ENCODE measurements at places on chromosomes 3 and 15.

DNA sequence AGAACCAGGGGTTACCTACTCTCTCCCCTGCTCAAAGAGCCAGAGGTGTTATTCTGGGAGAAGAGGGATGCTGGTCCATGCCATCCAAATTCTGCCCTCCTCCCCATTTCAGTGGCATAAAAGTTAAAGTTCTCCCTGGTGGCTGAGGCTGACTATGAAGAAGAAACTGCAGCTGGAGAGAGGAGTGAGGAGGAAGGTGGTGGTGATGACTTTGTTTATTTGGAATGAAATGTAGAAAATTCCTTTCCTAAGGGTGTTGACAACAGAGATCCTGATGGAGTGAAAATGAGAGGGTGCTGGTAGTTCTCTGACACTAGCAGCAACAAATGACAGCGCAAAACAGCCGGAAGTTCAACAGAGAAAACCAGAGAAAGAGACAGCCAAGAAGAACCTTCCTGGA lies 100.4 kb downstream of the PCCB start:
- no peak for DNase-seq

DNA sequence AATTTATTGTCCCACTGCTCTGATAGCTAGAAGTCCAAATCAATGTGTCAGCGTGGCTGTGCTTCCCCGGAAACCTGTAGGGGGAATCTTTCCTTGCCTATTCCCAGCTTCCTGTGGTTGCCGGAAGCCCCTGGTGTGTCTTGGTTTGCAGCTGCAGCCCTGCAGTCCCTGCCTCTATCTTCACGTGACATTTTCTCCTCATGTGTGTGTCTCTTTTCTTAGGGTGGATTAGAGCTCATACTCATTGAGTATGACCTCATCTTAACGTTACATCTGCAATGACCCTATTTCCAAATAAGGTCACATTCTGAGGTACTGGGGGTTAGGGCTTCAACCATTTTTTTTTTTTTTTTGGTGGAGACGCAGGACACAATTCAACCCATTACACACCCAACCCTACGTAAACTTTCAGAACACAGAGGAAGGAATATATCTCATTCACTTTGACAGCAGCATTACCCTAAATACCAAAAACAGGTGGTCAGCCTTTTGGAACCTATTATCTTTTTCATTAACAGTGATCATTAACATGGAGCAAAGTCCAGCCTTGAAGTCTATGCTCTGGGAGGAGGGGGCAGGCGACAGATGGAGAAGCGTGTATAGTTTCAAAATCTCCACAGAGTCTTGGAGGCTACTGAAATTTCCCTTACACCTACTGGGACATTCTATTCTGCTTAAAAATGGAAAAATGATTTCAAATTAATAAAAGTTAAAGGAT lies 88.6 kb downstream of the RYK start:
- no peak for DNase-seq

DNA sequence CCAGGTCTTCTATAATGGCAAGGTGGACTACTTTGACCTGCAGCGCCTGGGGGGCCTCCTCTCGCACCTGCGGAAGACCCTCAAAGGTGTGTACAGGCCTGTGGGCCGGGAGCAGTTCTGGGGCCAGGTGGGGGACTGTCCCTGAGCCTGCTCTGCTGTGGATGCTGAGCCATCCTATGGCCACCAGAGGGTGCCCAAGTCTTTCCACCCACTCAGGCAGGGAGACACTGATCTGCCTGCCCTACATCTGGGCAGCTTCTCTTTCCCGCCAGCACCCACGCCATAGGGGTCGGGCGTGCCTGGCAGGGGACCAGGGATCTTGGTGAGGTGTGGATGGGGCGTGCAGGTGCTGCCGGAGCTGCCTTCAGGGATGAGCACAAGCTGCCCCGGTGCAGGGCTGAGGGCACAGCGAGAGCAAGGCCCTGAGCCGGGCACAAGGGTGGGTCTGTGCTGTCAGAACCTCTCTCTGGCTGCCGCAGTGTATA lies 14.1 kb downstream of the RNF123 start:
- peak; percentile 35 for DNase-seq

GRCh38 chr15:100869151-100869999 lies 10.3 kb upstream of the ALDH1A3 start:
- no peak for DNase-seq

GRCh38 chr15:93164409-93164808 lies 75.4 kb upstream of the RGMA start:
- no peak for DNase-seq

DNA sequence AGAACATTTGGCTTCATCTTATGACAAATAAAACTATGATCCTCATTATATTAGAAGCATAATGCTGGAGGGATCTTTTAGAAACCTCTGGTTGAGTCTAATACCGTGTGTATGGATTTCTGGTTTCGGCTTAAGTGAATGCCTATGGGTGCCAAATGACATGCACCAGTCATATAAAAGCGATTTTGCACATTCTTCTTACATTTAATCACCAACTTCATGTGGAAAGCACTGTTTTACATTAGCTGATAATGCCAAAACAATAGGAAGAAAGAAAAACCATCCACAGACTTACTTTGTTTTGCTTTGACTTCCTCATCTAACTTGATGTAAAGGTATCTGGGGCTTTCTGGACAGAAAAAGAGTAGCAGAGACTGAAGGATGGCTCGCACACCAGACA lies 20.9 kb downstream of the SLC2A2 start:
- no peak for DNase-seq

GRCh38 chr15:101013769-101014675 lies 94.9 kb downstream of the LRRK1 start:
- no peak for DNase-seq

DNA sequence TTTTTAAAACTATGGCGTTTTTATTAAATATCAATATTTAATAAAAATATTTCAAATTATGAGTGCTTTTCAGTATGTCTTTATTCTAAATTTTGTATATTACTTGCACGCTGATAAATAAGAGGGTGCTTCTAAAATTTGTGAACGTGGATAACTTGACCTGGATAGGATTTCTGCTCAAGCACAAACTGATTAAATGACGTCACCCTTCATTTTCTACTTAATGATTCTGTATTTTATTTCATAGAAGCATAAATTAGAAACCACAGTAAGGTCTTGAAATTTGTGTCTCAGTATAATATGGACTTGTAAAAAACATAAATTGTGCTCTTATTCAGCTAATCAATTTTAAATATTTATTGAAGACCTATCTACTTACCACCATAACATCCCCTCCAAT lies 903.7 kb downstream of the ROBO2 start:
- DNase-seq, result no peak

DNA sequence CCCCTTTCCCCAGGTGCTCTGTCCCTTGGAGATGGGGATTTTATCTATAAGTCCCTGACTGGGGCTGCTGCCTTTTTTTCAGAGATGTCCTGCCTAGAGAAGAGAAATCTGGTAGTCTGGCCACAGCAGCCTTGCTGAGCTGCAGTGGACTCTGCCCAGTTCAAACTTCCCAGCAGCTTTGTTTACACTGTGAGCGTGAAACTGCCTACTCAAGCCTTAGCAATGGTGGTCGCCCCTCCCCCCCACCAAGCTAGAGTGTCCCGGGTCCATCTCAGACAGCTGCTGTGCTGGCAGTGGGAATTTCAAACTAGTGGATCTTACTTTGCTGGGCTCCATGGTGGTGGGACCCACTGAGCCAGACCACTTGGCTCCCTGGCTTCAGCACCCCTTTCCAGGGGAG lies 38.9 kb downstream of the TMEM266 start:
- DNase-seq, result no peak

DNA sequence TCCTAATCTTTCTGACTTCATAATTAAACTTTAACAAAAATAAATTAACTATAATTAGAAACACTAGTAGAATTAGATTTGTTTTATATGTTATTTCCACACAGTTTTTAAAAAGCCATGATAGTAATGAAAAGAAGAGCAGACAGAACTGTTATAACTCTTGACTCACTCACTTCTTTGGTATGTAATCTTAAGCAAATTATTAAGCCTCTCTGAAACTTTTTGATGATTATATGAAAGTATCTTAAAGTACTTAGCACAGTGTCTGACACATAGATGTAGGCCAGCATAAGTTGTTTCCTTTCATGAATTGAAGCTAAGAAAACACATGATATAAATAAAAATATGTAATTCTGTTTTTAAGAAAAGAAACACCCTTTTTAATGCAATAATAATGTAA lies 123.6 kb upstream of the MLF1 start:
- DNase-seq, result no peak

DNA sequence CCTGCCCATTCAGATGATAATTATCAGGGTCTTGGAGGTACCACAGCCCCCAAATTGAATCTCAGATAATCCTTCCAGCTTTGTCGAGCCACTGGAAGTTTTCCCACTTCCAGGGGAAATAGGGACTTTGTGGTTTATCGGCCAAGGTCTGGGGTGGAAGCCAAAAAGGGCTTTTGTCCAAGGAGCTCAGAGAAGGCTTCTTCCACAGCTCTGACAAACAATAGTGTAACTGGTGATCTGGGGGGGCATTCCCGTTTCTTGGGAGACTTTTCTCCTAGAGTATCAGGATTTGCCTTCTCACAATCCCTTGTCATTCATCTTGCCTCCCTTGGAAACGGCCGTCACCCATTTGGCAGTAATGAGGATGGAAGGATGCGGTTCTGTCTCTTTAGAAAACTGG lies 18.4 kb downstream of the SRGAP3 start:
- DNase-seq, result no peak

DNA sequence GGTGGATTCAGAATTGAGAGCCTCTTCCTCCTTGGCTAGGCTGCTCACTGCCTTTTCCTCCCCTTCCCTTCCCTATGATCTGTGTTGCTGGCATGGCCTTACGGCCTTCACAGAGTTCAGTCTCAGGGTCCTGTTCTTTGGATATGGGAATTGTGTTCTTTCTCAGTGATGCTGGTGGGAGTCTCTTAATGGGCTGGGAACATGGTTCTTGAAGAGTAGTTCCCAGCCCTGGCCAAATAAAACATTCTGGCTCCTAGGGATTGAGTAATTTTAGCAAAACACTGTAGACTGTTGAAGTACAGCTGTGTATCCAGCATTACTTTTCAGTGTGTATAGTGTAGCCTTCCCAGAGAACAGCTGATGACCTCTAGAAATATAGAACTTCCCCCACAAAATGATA lies 22.6 kb upstream of the FILIP1L start:
- DNase-seq, result no peak

DNA sequence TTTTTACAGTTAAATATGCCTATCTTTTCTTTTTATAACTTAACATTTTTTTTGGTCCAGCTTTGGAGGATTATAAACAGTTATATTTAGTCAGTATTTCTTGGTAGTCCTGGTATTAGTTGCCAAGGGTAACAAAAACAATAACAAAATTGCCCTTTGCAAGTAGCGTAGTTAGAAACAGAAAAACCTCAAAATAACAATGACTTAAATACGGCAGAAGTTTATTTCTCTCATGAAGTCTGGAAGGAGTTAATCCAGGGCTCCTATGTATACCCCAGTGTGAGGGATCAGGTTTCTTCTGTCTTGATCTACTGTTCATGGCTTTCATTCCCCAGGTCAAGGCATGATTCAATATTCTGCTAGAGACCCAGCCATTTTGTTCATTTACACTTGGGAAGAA lies 14.1 kb upstream of the MYH15 start:
- no peak for DNase-seq

DNA sequence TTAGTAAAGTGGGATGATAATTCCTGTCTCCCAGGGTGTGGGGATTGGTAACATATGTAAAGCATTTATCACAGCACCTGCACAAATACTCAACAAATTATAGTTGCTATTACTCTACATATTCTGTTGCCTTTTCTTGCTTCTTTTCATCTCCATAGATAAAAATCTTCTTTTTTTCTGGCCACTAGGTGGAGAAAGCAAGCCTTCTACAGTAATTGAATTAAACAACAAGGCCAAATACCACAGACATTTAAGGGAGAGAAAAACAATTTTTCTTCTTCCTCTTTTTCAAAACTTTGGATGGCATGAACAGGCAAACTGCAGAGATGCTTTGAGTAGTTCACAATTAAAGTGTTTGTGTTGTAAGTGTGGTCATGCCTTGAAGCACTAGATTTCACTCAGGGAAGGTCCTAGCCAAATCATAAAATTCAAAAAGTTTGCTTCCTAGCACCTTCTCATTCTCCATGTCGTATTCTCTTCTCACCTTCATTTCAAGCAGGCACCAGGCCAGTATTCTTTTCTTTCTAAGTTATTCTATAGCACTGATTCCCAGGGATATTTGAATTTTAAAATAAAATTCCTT lies 493.4 kb upstream of the TGFBR2 start:
- DNase-seq, result no peak

- DNase-seq, result no peak
Measured at GRCh38 chr3:117916839-117917238, 1117.8 kb downstream of the IGSF11 start.

DNA sequence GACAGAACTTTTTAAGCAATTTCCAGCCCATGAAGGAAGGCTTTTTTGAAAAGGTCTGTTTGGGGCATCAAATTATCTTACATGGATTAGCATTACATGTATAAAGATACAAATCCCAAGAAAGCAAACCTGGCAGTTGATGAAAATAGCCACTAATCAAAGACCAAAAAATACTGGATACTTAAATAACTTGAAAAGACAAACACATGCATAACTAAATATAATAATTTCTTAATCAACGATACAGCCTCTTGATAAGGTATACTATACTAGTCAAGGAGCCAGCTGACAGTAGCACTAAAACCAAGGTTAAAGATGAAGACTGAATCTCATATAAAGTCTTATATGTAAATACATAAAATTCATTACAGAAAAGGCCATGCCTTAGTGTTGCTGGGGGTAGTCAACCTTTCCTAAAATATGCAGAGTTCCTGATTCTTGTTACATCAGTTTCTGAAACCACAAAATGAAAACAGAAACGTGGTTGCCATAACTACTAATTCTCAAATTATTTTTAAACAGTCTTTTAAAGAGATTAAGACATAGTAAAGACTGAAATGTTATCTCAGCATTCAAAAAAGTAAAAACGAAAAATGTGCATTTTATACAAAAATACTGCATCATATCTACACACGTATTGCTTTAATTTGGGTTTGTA lies 2.0 kb downstream of the ANKRD28 start:
- DNase-seq, result no peak

DNA sequence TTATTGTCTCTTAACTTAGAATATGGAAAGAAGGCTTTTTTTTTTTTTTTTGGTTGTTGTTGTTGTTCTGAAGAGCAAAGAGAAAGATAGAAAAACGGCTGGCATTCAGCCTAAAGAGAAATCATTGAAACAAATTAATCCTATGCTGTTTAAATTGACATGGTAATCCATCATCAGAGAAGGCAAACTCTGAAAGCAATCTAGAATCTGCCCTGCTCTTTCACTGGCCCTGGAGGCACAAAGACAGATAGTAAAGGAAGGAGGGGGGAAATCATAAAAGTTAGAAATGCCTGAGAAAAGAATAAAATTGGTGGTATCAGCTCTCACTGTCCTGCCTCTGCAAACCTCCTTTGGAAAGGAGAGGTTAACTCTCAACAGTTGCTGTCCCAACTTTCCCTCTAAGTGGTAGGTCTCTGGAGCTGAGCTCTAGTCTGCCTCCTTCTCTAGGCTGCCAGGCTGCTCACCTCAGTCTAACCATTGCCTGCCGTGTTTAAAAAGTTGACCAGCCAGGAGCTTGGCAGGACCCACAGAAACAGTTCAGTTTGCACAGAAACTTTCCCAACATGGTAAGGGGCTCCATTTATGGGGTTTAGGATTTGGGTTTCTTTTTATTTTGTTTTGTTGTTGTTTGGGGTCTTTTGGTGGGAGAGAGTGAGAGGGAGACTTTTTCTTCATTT lies 13.4 kb upstream of the NR2F2 start:
- no peak for DNase-seq

- DNase-seq, result no peak
Measured at GRCh38 chr3:10558736-10559135, 53.4 kb upstream of the ATP2B2 start.

Measured in stimulated activated CD8-positive, alpha-beta memory T cell treated with anti-CD3 and anti-CD28 coated beads, Interleukin-4, amount 100 ng/mL, for 1 hour (primary cell).